Activated T-helper 2 cell treated with anti-CD3 and anti-CD28 coated beads, Interferon-gamma antibody, Interleukin-2, Interleukin-4, amounts not matched to agents 10 μg/mL and 5 μg/mL and 100 μg/mL, durations not matched to agents 14 hours and 24 hours and 36 hours (primary cell): ENCODE measurements at places on chromosomes 11 and 22. TPM values are rescaled to one million over a fixed set of nuclear protein-coding genes. Genes with fewer than 3 reads are reported as not detected.

Gene GGT1
- total RNA-seq: 46.2 and 47.0 TPM in 2 replicates

GRCh38 chr22:46138058-46138797 lies 12.1 kb upstream of the PPARA start:
- DNase-seq: no peak

Gene MIOX
- 0.25 TPM in 1 of 2 replicates, not detected in the other for total RNA-seq

Gene CBLIF
- total RNA-seq: not detected in 2 replicates

- no peak for DNase-seq
These were observed 99.8 kb upstream of the NECTIN1 start for GRCh38 chr11:119828819-119829218.

GRCh38 chr22:24164940-24165339 lies 16.3 kb upstream of the SUSD2 start:
- no peak for DNase-seq
